ENCODE measurements at places on chromosomes 16 and 17. TPM values are rescaled to one million over a fixed set of nuclear protein-coding genes. Genes with fewer than 3 reads are reported as not detected.
A peak's percentile ranks its signal among the peaks of the same experiment; 100 is the strongest.

The HCRT gene
- total RNA-seq: not detected

- peaks cover 60% of the 10 kb centered on the region for H3K27me3 ChIP-seq
- no peak overlapping the region for H3K4me3 ChIP-seq
- H3K27ac ChIP-seq: no peak overlapping the region
- no peak for DNase-seq
- no peaks in the 10 kb centered on the region for H3K36me3 ChIP-seq
Measured at GRCh38 chr16:86490859-86491639, 19.3 kb upstream of the FOXF1 start.

GRCh38 chr16:84518804-84519341, 14.4 kb upstream of the MEAK7 start:
- H3K27ac ChIP-seq: no peak overlapping the region
- DNase-seq: no peak
- no peaks in the 10 kb centered on the region for H3K4me1 ChIP-seq
- no peak overlapping the region for H3K4me3 ChIP-seq

- DNase-seq: no peak
- H3K27ac ChIP-seq: no peak overlapping the region
- H3K36me3 ChIP-seq: no peaks in the 10 kb centered on the region
- no peak overlapping the region for H3K4me3 ChIP-seq
Measured at GRCh38 chr16:87192452-87193073, 124.6 kb downstream of the C16orf95 start.

The KRT24 gene
- not detected for total RNA-seq

- no peaks in the 10 kb centered on the region for H3K4me1 ChIP-seq
- no peak for DNase-seq
- H3K27me3 ChIP-seq: no peaks in the 10 kb centered on the region
- H3K4me3 ChIP-seq: no peak overlapping the region
- H3K36me3 ChIP-seq: no peaks in the 10 kb centered on the region
Measured at GRCh38 chr17:55466671-55467070, 44.6 kb downstream of the SMIM36 start.

The RHBDL3 gene
- total RNA-seq: 2.1 TPM

- H3K36me3 ChIP-seq: no peaks in the 10 kb centered on the region
- no peaks in the 10 kb centered on the region for H3K27me3 ChIP-seq
- peak; percentile 49 for DNase-seq
Measured at GRCh38 chr16:72894293-72895151, 153.4 kb downstream of the ZFHX3 start.

The SULT1A2 gene
- 2.3 TPM for total RNA-seq

The ANKFN1 gene
- total RNA-seq: not detected

DNA sequence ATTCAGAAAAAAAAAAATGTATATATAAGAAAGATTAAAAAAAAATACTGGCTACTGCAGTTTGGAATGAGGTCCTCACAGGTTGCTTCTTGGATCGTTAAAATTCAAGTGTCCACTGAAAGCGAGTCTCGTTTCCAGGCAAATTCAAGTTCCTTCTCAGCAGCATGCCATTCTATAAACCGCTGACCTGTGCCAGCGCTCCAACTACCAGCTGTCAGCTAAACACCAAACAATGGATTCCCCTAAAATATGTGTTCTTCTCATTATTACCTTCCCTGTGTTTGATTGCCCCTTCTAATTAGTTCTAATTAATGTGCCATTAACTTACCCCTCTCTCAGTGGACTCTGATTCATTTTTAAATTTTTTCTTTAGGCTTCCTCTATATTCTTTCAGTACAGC, 92.4 kb downstream of the DNAH9 start:
- H3K4me1 ChIP-seq: no peaks in the 10 kb centered on the region
- DNase-seq: no peak
- no peak overlapping the region for H3K27ac ChIP-seq
- H3K27me3 ChIP-seq: no peaks in the 10 kb centered on the region

DNA sequence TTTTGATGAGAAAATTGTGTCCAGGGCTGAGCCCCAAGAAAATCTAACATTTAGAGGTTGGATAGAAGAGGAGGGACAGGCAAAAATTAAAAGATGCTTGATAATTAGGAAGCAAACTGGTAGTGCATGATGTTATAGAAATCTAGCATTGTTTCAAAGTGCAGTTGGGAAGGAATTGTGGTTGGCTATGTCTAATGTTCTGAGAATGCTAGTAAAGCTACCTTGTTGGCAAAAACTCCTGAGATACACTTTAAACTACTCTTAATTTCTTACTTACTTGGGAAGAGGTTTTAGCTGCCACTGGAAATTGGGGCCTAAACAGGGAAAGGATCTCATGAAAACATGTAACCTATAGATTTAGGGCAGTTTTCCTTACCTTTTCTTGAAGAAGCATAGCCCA, 48.3 kb downstream of the MAP2K4 start:
- H3K36me3 ChIP-seq: peaks cover 12% of the 10 kb centered on the region
- no peaks in the 10 kb centered on the region for H3K4me1 ChIP-seq
- no peak overlapping the region for H3K27ac ChIP-seq
- DNase-seq: no peak
- no peak overlapping the region for H3K4me3 ChIP-seq

The PLEKHH3 gene
- 25.9 TPM for total RNA-seq

DNA sequence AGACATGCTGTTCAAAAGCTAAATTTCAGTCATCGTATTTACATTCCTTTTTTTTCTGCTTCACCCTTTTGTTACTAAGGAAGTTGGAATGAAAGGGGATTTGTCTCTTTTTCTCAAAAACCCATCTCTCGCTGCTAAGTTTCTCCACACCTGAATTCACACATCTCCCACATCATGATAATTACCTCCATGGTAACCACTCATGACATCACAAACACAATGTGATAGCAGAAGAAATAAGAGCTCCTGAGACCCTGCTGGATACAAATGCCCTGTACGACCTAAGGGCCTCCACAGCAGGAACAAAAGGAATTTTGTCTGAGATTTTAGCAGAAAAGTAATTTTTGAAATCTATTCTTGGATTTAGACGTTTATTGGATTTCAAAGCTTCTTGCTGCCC, 82.6 kb upstream of the GNAO1 start:
- H3K4me3 ChIP-seq: no peak overlapping the region
- no peak overlapping the region for H3K27ac ChIP-seq
- no peaks in the 10 kb centered on the region for H3K4me1 ChIP-seq
- no peak for DNase-seq

DNA sequence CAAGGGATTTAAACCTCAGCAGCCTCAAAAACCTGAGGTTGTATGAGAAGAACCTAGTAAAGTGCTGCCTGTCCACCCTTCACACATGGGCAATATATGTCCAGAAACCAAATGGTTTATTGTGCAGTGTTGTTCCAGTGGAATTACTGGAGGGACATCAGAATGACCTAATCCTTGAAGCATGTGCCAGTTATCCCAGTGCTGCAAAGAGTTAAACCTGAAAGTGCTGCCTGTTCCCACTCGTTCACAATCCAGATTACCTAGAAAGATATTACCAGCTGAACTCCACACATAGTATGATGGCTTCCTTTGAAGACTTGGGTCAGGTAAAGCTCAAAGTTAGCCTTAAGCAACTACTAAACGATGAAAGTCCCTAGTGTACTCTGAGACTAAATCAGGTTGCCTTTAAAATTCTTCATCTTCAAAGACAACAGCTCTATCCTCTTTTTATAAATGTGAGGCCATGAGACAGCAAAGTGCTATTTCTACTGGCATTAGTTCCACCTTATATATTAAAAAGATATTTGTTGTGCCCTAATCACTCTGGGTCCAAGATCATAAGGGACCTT, 133.1 kb downstream of the SNX11 start:
- H3K27ac ChIP-seq: peak overlapping the region; percentile 19
- no peak overlapping the region for H3K4me3 ChIP-seq
- H3K36me3 ChIP-seq: no peaks in the 10 kb centered on the region
- no peaks in the 10 kb centered on the region for H3K27me3 ChIP-seq
- no peak for DNase-seq

The KRTAP4-6 gene
- not detected for total RNA-seq

The ABCC12 gene
- total RNA-seq: 0.27 TPM

DNA sequence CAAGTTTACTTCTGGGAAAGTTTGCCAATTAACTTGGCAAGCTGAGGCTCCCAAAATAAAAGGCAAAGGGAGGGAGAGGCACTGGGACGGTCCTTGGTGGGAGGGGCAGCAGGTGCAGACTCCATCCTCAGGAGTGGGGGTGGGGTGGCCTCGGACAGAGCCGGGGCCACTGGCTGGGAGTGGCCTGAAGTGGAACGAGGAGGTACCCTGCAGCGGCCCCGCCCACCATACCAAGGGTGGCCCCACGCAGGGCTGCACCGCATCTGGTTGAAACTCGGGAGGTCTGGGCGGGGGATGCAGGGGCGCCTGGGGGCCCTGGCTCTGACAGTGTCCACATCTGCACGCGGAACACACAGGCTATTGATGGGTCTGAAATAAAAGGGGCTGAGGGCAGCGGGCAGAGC, 42.4 kb upstream of the SLC38A10 start:
- DNase-seq: peak; percentile 60
- no peak overlapping the region for H3K4me3 ChIP-seq
- no peak overlapping the region for H3K27ac ChIP-seq
- no peaks in the 10 kb centered on the region for H3K27me3 ChIP-seq
- no peaks in the 10 kb centered on the region for H3K36me3 ChIP-seq

DNA sequence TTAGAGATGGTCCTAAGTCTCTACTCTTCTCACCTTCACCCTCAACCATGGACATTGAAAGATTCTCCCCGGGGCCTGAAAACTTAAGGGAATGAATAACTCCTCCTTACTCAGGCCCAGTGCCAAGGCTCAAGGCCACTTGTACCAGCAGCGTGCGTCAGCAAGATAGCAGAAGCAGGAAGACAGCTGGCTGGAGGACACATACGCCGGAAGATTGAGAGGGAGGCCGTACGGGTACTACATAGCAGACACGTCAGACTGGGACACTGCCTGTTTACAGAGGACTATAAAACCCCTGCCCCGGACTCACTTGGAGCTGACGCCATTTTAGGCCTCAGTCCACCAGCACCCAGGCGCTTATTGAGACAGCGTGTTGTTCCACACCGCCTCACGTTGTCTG, 75.8 kb upstream of the MED13 start:
- H3K4me1 ChIP-seq: no peaks in the 10 kb centered on the region
- H3K27me3 ChIP-seq: peaks cover 15% of the 10 kb centered on the region
- DNase-seq: no peak

The KCNJ2 gene
- 49.1 TPM for total RNA-seq

- H3K4me1 ChIP-seq: peaks cover 3% of the 10 kb centered on the region
- DNase-seq: no peak
- no peaks in the 10 kb centered on the region for H3K36me3 ChIP-seq
- H3K4me3 ChIP-seq: peak overlapping the region; percentile 61
Measured at GRCh38 chr17:36657763-36658490, 56.5 kb downstream of the MRM1 start.

GRCh38 chr16:5393070-5393469, 295.5 kb upstream of the EEF2KMT start:
- no peak overlapping the region for H3K4me3 ChIP-seq
- no peaks in the 10 kb centered on the region for H3K27me3 ChIP-seq
- no peak for DNase-seq

All from heart left ventricle (tissue), 16 donors.